ENCODE measurements at places on chromosomes 13 and 19.

DNA sequence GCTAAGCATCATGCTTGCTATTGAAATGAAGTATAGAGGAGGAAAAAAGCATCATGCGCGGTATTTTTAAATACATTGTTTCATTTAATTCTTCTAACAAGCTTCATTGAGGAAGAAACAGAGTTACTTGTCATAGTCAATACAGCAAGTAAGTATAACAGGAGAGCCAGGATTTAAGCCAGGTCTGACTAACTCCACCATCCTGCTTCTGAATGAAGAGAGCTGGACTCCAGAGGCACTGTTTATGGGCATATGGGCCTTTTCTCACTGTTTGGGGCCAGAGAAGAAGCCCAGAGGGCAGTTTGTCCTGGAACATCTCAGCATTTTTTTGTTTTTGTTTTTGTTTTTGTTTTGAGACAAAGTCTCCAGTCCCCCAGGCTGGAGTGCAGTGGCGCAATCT lies 7.9 kb downstream of the SAMD4B start:
- no peak for DNase-seq

GRCh38 chr19:41531438-41532311 lies 44.3 kb upstream of the CEACAM21 start:
- DNase-seq, result no peak

- no peak for DNase-seq
Observed at GRCh38 chr13:23848019-23848418, 41.2 kb downstream of the MIPEP start.

DNA sequence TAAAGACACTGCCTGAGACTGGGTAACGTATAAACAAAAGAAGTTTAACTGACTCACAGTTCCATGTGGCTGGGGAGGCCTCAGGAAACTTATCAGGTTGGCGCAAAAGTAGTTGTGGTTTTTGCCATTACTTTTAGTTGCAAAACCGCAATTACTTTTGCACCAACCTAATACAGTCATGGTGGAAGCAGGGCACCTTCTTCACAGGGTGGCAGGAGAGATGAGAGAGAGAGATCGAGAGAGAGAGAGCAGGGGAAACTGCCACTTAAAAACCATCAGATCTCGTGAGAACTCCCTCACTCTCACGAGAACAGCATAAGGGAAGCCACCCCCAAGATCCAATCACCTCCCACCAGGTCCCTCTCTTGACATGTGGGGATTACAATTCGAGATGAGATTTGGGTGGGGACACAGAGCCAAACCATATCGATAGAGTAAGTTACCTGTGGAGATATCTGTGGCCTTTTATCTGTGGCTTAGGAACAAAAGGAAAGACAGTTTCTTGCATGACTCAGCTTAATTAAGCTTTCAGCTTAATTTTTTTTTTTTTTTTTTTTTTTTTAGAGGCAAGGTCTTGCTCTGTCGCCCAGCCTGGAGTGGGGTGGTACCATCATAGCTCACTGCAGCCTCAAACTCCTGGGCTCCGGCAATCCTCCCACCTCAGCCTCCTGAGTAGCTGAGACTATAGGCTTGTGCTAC lies 7.6 kb upstream of the CABP5 start:
- no peak for DNase-seq

DNA sequence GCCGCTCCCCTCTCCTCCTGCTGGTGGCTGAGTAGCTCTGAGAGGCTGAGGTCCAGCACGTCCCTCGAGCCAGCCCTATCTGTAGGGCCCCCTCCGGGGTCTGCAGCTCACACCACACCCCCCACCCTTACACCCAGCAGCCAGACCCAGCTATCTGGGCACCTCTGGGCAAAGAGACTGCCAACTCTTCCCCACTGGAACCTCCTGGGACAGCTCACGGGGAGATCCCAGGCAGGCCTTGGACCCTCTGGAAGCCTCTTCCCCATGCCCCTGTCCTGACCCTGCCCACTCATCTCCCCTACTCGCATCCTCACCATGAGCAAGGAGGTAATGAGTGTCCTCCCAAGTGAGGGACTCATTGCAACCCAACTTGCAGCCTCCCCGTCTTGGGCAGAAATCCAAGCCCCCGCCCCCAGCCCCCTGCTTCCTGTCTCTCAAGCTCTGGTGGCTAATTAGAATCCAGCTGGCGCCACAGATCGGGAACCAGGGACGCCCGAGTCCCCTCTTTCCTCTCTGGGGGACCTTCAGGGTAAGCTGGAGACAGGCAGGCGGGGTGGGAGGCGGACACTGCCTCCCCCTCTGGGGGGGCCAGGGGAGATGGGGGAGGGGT lies 22.1 kb downstream of the ADGRL1 start:
- DNase-seq, result peak; percentile 70

DNA sequence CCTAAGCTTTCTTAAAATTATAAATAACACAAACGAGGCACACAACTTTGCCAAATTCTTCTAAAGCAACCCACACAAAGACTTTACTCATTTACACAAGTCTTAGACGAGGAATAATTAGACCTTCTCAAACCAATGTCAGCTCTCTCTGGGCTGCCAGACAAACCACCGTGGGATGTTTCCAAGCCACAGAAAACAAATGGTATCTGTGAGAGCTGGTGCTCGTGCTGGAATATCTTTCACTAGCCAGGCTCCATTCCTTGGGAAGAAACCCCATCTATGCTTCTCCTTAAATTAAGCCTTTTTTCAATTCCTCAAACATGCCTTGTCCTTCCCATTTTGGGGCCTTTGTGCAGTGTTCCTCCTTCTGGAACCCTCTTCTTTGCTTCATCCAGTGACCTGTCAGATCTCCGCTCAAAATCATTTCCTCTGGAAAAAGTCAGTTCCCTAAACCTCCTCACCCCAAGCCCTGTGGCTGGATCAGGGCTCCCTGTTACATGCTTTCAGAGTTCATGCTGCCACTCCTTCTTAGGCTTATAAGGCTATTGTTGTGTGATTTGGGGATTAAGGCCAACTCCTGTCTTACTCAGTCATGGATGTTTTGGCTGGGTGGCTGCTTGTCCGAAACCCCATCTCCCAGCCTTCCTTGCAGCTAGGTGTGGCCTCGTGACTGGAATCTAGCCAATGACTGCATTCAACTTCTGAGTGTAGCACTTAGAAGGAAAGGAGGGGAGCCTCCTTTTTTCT lies 64.2 kb upstream of the GTF2F2 start:
- no peak for DNase-seq

DNA sequence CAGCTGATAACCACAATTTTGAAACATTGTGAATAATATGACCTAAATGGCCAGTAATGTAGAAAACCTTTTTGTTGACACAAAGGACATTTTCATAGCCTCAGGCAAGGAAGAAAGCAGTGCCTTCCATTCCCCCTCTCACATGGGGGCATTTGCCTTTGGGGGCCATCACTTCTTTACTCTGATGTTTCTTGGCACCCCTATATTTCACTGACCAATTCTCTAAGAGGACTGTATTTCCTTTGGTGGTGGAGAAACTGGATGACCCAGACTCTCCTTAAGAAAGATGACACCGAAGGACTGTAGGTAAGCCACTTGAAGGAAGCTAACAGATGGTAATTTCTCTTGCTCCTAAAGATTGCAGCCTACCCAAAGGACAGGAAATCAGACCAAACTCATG lies 254.6 kb downstream of the DCLK1 start:
- DNase-seq, result no peak

DNA sequence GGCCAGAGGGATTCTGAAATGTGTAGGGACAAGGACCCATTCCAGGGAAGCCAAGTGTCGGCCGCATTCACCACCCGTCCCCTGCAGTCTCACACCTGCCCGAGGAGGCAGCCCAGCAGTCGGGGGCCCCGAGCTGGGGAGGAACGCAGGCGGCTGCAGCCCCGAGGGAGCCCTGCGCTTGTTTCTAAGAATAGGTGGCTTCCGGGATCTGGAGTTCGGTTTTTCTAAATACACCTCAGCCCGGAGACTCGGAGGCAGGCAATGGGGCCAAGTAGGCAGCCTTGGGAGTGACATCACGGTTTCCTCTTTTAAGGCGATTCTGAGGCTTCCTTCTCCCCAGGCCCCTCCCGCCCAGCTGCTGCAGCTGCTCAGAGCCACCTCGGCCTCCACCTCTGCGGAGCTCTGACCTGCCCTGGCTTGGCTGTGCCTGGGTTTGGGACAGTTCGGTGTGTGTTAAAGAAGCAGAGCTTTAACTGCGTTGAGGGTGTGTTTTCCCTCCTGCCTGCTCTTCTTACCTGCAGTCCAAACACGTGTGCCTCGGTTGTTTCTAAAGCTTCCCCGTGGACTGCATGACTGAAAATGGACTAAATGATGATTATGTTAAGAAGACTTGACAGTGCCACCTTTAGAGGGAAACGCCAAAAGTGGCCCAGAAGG lies 80.5 kb downstream of the COL4A2 start:
- DNase-seq, result peak; percentile 78

GRCh38 chr13:95647321-95647720 lies 2.8 kb upstream of the DZIP1 start:
- DNase-seq, result no peak

- DNase-seq, result no peak
Observed at GRCh38 chr19:575527-576506, 3.4 kb downstream of the BSG start.

DNA sequence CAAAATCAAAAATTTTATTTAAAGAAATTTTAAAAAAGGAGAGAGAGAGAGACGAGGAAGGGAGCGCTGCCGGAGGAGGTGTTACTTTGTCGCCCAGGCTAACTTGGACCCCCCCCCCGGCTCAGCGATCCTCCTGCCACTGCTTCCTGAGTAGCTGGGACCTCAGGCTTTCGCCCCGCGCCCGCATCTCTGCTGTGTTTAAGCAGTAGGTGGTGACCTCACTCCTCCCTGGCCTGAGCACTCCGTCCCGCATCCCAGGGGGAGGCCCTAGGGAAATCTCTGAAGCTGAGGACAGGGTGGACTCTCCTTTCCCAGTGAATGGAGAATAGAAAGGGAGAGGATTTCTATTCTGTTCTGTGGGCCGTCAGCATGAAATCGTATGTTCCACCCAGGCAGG lies 485 bp upstream of the ZNF845 start:
- DNase-seq, result peak; percentile 68

DNA sequence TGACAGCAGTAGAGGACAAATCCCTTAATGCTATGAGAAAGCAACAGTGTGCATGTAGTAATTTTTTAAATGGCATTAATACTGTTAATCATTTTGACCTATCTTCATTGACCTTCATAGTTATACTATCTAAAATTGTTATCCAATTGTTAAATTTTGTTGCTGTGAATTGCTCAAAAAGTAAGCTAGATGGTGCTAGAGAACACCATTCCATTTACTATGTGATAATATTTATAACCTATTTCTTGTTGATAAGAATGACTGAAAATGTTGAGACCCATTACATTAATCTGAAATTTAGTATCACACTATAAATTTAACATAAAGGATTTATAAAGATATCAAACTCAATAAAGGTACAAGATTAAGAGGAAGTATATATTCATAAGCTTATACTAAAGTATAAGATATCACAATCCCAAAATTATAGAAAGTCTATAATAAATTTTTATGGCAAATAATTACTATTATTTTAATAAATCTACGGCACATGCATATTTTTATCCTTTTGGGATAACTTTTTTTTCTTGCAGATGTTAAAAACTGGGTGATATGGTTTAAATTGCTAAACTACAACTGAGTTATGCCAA lies 1573.3 kb downstream of the PCDH9 start:
- no peak for DNase-seq

GRCh38 chr19:13957051-13957450 lies 4.7 kb downstream of the DCAF15 start:
- DNase-seq, result peak; percentile 6

DNA sequence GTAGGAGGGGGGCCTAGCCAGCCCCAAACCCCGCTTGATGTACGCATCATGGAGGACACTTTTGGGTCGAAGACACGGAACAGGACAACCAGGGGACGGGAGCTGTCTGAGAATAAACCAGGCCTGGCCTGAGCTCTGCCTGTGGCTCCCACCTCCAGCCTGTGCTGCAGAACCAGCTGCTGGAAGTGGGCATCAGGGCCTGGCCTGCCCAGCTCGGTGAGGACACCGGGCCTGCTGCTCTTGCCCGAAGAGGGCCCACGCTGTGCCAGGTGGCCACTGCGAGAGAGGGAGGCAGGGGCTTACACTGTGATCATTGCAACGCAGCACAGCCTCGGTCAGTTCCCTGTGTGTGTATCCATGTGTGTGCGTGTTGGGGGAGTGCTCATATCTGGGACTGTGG lies 34.6 kb downstream of the CEBPG start:
- no peak for DNase-seq

DNA sequence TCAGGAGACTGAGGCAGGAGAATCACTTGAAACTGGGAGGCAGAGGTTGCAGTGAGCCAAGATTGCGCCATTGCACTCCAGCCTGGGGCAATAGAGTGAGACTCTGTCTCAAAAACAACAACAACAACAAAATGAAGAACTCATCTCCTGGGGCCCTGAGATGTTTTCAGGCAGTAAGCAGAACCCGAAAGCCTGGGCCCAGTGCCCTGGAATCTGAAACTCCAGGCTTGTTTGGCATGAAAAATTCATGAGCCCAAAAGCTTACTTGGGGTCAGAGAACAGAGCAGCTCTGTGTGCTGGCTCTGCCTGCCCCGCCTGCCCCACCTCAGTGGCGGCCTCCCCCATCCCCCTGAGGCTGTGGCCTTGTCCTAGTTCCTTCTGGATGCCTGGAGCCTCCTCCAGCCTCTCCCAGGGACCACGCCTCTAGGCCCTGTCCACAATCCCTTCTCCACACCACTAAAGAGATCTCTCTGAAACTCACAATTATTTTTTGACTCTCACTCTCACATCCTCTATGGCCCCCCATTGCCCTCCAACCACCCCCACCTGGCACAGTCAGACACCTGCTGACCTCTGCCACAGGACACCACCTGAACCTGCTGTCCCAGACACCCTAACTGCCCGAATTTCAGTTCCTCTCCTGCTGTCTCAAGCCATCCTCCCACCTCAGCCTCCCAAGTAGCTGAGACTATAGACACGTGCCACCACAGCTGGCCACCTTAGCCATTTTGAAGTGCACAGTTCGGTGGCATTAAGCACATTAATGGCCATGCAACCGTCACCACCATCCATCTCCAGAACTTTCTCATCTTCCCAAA lies 6.9 kb upstream of the AP1M2 start:
- no peak for DNase-seq

DNA sequence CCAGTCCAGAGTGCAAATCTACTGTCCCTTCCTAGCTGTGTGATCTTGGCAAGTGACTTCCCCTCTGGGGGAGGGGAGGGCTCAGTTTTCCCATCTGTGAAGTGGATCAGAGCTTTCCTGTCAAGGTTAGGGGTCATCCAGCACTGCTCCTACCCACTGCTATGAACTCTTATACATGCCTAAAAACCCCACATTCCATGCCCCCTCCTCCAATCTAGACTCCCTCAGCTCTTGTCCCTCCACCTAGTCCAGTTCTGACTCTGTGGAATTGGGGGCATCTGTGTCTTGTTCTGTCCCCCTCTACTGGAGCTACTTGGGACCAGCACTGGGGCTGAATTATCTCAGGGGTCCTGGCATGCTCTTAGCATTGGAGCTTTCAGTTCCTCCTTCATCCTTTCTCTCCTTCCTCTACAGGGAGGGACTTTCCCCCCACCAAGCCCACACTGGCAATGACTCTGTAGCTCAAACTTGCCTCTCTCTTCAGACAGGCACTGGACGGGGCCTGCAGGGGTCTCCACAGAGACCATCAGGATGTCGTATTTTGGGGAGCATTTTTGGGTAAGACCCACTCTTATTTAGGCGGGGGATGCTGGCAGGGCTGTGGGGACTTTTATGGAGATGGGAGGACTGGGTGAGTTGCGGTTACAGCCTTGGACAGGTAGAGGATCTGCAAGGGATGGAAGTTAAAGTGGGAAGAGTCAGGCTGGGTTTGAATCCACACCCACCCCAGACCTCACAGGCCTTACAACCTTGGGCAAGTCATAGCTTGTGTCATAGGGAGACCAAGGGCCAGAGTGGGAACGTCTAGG lies 3.6 kb downstream of the FCHO1 start:
- DNase-seq, result peak; percentile 34

- DNase-seq, result no peak
Observed at GRCh38 chr13:73939071-73939380, 195.2 kb downstream of the KLF12 start.

- peak; percentile 100 for DNase-seq
Observed at GRCh38 chr19:3576696-3577443, 4.1 kb downstream of the HMG20B start.
